ENCODE measurements at places on chromosomes 3 and 15. TPM values are rescaled to one million over a fixed set of nuclear protein-coding genes. Genes with fewer than 3 reads are reported as not detected.

DNA sequence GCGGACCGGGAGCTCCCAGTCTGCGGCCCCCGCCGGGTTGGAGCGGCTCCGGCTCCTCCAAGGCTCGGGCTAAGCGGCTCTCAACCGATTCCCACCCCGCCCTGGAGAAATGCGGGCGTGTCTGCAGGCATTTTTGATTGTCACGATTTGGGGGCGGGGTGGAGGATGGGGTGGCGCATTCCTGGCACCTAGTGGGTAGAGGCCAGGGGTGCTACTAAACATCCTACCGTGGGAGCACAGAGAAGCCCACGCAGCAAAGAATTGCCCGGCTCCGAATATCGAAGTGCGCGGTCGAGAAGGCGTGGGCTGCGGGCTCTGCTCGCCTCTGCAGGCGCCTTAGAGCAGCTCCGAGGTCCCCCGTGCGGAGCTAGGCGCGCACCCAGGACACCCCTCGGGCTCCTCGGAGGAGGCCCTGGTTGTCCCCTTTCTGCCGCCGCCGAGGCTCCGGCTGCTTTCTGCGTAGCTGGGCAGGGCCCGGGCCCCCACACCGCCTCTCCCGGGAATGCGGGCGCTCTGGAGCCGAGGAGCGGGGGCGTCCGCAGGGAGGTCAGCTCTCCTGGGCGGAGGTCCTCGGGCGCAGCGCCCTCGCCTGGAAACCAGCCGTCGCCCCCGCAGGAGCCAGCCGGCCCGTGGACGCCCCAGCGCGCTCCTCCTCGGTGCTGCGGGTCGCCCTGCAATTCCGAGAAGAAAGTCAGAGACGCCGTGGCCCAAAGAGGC is 16.5 kb upstream of the LAMP3 start:
- DNase-seq: peak; percentile 31

Gene RASL12
- total RNA-seq: 9.6 TPM

- peak; percentile 28 for DNase-seq
These were observed 425.3 kb upstream of the MDFIC2 start for GRCh38 chr3:70737666-70738290.

Gene ALPK3
- total RNA-seq: 17.9 TPM

Gene EXD1
- not detected for total RNA-seq

Gene GOLGA6B
- total RNA-seq: not detected

DNA sequence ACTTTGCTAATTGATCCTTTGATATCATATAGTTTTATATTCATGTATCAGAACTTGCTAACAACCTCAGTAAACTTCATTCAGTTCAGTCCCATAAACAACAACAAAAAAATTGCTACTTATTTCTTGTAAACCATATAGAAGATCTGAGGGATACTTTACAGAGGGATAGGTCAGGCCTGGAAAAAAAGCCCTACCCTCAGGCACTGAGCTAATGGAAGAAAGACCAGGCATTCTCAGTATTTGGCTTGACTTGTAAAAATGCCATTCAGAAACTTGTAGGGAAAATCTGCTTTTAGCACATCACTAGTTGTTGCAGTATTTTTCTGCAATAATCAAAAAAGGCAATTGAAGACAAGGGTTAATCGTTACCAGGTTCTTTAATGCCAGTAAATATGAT is 33.1 kb downstream of the ARMC8 start:
- no peak for DNase-seq

Gene COL6A5
- total RNA-seq: 0.45 TPM

Gene WDR49
- total RNA-seq: 1.5 TPM

- DNase-seq: no peak
These were observed 107.7 kb upstream of the RPL32 start for GRCh38 chr3:12948891-12949711.

Gene DUOXA2
- total RNA-seq: 119 TPM

DNA sequence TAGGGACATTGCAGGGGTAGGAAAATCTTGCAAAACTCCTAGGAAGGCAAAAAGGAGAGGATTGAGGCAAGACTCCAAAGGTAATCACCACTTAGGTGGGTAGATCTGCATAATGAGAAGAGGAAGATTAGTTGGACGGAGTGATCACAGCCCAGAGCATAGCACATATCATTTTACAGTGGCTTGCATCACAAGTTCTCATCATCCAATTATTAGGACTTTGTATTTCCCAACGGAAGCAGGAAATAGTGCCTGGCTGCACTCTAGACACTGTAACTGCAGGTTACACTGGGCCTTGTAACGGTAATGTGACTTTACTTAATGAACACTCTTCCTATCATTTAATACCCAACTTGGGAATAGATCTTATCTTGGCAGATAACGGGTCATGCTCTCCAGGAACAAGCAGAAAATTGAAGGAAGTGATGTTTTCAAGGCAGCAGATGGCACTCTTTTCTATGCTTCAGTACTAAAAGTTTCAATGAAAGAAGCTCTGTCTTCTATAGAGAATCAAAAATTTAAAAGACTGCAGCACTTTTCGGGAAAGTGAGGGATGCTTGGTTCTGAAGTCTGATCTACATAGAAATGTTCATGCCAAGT is 101.9 kb upstream of the KCNMB2 start:
- DNase-seq: peak; percentile 39

- DNase-seq: no peak
These were observed 11.5 kb downstream of the RABL3 start for GRCh38 chr3:120730576-120731542.

DNA sequence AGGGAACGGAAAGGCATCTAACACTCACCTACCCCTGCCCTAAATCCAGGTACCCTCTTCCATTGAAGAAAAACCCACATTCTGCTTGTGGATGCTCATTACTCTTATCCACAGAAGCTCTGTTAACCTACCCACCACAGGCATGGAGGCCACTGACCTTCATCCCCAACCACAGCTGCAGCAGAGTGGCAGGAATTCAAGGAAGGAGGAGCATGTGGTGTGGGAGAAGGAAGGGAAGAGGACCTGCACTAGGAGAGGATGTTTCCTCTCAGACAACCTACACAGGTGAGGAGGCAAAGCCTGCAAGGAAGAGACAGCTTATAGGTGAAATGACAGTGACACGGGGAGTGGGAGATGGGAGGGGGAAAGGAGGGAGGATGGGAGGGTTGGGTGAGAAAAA is 192.5 kb upstream of the TSC22D2 start:
- no peak for DNase-seq

DNA sequence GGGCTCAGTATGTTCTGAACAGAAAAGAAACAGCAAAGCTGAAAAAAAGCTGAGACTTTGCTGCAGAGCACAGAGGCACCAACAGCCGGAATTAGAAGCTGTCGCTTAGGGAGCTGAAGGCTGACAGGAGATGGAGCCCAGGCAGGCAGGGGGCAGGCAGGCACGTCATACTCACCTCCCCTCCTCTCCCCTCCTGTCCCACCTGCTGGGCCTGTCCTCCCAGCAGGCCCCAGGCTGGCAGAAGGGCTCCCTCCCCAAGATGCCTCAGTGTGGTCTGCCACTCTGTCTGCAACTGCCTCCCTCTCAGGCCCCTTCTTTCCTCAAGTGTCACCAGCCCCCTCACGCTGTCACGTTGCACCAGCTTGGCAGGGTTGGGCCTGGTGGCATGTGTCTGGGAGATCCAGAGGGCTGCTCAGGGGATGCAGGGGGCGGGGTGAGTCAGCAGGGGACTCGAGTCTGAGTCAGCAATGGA is 3.2 kb upstream of the ANKRD63 start:
- no peak for DNase-seq

DNA sequence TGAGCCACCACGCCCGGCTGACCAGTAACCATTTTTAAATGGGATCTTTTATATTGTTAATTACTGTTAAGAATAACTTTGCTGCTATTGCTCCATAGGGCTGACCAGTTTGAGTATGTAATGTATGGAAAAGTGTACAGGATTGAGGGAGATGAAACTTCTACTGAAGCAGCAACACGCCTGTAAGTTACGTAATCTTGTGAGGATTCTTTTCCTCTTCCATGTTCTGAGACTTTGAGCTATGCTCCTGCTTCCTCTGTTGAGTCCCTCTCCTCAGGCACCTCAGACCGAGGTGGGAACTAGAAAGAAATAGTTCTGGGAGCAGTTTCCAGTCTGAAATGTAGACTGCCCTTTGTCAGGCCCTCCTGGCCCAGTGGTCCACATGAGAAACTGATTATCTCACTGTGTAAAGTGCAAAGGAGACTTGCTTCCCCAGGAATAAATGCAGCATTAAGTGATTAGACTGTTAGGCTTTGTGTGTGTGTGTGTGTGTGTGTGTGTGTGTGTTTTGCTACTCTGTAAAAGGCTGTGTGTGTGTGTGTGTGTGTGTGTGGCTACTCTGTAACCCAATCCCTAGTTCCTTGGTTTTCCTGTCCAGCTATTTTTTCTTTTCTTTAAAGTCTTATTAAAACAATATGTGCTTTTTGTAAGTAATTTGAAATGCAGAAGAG is 5.2 kb downstream of the POLR2H start:
- DNase-seq: no peak

GRCh38 chr3:157077565-157077991 is 82.4 kb downstream of the CCNL1 start:
- peak; percentile 4 for DNase-seq

Gene CCDC54
- total RNA-seq: not detected

Gene LMAN1L
- total RNA-seq: 5.9 TPM

DNA sequence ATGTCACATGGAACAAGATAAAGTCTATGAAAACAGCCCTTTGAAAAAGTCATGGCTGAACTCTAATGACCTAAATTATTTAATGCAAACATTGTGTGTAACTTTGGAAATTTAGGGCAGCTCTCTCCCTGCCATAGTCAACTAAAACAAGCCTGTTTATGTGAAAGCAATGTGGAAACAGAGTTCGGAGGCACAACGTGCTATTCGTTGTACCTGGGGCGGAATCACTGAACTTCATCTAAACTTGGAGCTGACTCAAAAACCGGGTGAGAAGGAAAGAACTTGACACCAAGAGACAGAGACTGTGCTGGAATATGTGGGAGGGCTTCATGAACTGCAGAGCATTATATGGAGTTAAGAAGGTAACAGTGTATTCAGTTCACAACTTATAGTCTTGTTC is 764.9 kb upstream of the GOLIM4 start:
- DNase-seq: no peak

DNA sequence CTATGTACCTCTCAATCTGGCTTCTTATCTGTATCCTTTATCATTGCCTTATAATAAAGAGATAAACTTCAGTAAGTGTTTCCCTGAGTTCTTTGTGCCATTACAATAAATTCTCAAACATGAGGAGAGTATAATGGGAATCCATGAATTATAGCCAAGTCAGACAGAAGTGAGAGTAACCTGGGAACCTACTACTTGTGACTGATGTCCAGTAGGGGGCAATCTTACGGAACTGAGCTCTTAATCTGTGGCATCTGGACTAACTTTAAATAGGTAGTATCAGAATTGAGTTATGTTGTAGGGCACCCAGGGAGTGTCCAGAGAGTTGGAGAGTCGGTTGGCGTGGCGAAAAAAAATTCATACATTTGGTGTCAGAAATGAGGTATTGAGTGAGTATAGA is 542.6 kb downstream of the ZBBX start:
- DNase-seq: no peak

DNA sequence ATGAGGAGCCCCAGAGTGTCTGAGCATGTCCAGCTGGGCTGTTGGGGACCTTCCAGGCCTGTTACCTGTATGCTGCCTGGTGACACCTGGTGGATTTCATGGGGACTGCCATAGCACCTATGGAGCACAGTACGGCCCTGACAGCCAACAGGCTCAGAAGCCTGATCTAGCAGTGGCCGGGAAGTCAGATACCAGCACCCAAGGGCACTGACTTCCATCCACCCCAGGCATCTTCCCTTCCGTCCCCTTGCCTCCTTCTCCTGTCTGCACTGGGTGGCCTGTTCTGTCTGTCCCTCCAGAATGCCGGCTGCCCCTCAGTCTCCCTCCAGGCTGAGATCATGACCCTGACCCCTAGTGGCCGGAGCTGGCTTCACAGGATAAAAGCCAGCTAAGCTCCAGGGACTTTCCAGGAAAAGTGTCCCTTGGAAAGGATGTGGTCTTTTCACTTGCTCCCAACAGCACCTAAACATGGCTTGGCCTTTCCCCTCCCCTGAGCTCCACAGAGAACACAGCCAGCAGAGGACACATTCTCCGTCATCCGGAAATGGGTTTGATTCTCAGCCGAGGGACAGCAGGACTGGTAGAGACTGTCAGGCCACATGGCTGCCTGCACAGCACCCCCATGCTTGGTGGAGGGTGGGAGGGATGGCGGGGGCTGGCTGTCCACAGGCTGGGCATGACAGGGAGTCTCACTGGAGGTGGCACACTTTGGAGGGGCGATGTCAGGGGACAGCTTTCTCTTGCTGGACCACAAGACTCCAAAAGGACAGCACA is 9.5 kb downstream of the RPS17 start:
- DNase-seq: peak; percentile 87

DNA sequence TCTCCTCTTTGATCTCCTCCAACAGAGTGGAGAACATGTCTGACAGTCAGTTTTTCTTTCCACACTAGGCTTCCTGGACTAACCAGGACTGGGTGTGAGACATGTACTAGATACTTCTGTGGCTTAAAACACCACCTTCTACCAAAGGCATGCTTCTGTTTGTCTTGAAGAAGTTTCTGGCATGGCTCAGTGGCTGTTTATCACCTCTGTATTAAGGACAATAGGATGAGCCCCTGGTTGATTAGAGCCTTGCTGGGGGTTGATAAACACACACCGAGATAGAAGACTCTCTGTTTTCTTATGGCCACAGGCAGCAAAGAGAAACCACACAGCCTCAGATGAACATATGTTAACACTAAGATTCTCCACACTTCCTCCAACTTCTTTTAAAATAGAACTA is 40.5 kb downstream of the SV2B start:
- DNase-seq: no peak

DNA sequence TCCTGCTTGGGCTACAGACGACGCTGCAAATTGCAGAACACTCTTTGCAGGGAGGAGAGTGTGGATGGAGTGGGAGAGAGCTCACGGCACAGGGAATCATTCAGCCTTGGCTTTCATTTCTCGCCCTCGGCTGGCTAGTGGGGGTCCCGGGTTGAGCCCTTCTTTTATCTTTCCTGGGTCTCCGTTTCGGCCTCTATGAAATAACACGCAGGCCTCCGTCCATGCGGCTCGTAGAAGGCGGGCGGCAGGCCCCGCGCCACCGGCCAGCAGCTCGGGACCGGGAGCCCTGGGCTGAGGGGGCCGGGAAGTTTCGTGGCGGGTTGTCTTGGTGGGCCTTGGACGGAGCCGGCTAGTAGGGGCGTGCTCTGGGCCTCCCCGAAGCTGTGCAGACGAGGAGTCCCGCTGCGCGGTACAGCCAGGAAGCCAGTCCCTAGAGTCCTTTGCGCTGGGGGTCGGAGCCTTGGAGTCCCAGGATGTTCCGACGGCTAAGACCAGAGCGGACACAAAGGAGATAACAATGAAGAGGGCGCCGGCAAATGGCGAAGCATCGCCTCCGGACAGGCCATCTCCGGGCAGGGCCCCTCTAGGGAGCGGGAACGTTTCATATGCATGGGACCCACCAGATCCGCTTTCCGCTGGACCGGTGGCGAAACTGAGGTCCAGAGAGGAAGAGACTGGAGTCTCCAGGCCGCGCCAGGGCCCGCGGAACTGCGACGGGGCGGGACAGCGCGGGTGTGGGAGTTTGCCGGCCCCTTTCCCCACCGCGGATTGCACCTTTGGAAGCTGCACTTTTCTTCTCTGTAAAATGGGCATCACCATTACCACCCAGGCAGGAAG is 4.3 kb downstream of the RNU6-1 start:
- no peak for DNase-seq

- no peak for DNase-seq
These were observed 98.2 kb downstream of the HCN4 start for GRCh38 chr15:73270366-73271097.

Data from stomach (tissue), 19 donors.